Activated CD4-positive, alpha-beta T cell treated with anti-CD3 and anti-CD28 coated beads, Interleukin-2, amount 50 U/mL, for 48 hours (primary cell): ENCODE measurements at places on chromosomes 4 and X.

- DNase-seq, result no peak
Observed at GRCh38 chrX:46647251-46647650, 73.7 kb downstream of the CHST7 start.

- no peak for DNase-seq
Observed at GRCh38 chr4:24560868-24561368, 23.4 kb downstream of the DHX15 start.

- DNase-seq, result no peak
Observed at GRCh38 chr4:38935391-38936073, 67.9 kb downstream of the FAM114A1 start.

- peak; percentile 67 for DNase-seq
Observed at GRCh38 chrX:1521459-1521956, 15.5 kb downstream of the P2RY8 start.

- DNase-seq, result no peak
Observed at GRCh38 chrX:54721424-54721823, 76.6 kb downstream of the ITIH6 start.

- DNase-seq, result no peak
Observed at GRCh38 chr4:142265536-142265935, 580.6 kb downstream of the INPP4B start.

- DNase-seq, result no peak
Observed at GRCh38 chr4:118936406-118936805, 47.8 kb downstream of the SYNPO2 start.

- DNase-seq, result no peak
Observed at GRCh38 chr4:108213308-108213707, 44.6 kb upstream of the LEF1 start.

DNA sequence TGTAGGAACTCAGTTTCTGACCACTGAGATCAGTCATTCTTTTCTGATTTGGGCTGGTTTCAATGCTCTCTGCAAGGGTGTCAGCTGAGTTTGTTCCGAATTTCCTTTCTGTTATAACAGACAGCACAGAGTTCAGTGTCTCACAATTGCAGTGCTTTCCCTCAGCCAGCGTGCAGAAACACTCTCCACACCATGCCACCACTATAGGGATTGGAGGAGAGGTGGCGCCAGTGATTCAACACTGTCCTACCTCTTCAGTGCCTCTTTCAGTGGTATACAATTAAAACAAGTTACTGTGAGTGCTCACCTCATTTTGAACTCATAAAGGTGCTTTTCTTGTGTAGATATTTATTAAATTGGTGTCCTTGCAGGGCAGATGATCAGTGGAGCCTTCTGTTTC is 413.2 kb upstream of the CXorf51B start:
- DNase-seq, result no peak

DNA sequence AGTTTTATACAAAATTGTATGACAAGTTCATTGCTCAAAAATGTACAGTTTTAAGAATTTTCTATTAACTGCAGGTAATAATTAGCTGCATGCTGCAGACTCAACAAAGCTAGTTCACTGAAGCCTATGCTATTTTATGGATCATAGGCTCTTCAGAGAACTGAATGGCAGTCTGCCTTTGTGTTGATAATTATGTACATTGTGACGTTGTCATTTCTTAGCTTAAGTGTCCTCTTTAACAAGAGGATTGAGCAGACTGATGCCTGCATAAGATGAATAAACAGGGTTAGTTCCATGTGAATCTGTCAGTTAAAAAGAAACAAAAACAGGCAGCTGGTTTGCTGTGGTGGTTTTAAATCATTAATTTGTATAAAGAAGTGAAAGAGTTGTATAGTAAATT is 131.0 kb downstream of the TET2 start:
- no peak for DNase-seq

DNA sequence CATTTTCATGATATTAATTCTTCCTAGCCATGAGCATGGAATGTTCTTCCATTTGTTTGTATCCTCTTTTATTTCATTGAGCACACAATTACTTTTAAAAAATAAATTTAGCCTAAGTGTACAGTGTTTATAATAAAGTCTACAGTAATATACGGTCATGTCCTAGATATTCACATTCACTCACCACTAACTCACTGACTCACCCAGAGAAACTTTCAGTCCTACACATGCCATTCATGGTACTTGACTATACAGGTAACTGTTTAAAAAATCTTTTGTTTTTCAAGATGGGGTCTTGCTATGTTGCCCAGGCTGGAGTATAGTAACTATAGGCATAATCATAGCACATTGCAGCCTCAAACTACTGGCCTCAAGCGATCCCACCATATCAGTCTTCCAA is 348.1 kb downstream of the RAPGEF2 start:
- no peak for DNase-seq

- peak; percentile 13 for DNase-seq
Observed at GRCh38 chr4:156968479-156968984, 3.1 kb downstream of the PDGFC start.

GRCh38 chr4:128275346-128275745 is 12.3 kb downstream of the PGRMC2 start:
- DNase-seq, result no peak

GRCh38 chr4:108120789-108121188 is 47.9 kb downstream of the LEF1 start:
- DNase-seq, result no peak

GRCh38 chrX:9055354-9055753 is 21.4 kb upstream of the FAM9B start:
- DNase-seq, result no peak

DNA sequence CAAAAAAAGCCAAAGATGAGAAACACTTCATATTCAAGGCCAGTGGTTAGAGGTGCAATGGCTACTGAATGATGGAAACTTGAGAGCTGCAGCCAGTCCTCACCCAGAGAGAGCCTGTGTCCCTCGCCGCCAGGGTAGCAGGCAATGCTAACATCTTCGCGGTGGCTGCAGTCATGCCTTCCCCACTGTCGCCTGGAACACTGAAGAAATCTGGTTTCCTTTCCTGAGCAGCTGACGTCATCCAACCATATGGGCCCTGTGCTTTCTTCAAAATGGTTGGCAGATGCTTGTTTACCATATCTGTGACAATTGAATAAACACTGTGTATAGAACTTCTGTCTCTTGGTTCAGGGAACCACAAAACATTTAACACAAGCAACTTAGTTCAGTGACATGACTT is 39.7 kb downstream of the PRSS12 start:
- DNase-seq, result no peak

DNA sequence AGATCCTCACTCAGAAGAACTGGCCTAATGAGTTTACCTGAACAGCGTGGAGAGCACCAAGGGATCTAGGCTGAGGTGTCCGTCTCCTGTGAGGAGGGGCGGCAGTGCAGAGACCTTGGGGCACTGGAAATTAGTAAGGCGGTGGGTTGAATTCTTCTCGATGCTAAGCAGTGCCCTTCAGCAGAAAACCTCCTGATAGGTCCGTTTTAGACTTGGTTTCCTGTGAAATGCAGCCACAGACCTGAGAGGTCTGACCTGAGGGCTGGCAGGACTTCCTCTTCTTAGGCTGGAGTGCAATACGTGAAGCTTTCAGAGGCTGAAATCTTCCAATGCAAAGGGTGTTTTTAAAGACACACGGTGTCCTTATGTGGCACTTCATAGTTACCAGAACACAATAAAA is at the start of gene CLNK:
TSS of gene CLNK (minus strand) at position 138 of the 400 bp plus-strand sequence. CDS start 16,899 bp downstream, outside the sequence.
- no peak for DNase-seq

DNA sequence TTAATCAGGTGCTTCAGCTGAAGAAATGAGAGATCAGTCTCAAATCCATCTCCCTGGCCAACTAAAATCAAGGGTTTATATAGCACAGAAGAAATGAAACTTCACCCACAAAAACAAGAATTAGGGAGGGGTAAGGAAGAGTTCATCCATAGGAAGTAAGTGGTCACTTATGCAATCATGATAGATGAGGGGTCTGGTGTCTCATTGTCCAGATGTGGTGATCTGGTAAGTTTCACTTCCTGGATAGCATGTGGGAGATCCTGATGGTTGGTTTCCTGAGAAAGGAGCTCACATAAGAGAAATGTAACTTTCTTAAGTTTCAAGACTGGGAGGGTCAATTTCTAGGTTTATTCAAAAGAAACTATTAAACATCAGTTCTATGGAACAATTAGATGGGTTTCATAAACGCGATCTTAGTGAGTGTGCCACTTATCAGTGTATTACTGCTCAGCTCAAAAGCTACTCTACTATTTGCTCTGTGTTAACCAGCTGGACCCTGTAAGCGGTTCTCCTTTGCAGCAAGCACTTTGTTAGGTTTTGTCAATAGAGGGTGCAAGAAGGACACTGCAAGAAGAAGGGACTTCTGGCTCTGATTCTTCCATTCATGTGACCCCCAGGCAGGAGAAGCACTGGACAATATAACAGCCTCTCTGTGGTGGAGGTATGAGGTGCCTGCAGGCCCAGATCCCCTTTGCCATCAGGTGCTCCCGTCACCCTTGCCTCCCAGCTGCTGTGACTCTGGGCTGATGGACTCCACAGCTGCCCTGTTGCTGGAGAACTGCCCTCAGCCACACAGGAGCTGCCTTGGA is 35.4 kb upstream of the HPSE start:
- DNase-seq, result no peak

GRCh38 chr4:38306482-38307071 is 346.4 kb downstream of the PTTG2 start:
- DNase-seq, result no peak

- DNase-seq, result no peak
Observed at GRCh38 chr4:187500796-187501195, 494.8 kb upstream of the ZFP42 start.

DNA sequence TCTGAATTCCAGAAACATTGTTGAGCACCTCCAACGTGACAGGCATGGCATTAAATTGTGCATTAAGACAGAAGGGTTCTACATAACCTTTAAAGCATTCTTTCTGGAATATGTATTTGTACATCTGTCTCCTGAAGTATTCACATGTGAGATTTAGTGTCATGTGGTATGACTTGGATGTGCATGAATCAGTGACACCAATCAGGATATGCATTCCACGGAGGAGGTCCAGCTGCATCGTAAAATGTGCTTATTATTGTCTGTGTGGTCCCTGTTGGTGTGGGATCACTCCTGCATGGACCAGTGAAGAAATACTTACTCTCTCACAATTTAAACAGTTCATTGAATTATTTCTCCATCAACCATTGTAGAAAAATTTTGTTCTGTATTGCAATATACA is 149.0 kb downstream of the MID1 start:
- no peak for DNase-seq

GRCh38 chr4:158912806-158913205 is 144.0 kb downstream of the FNIP2 start:
- DNase-seq, result no peak

DNA sequence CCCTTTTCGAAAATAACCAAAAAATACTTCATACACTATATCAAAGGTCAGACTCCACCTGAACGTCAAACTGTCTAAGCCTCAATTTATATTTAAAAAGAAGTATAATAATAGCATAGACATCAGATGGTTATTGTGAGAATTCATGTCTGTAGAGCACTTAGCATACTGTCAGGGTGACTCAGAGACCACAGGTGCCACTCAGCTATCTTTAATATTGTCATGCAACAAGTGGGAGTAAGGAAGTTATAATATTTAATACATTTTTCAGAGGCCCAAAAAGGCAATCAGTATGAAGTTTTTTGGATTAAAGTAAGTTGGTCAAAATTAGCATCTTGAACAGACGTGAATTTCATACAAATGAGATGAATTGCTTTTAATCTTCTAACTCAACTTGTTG is 93.3 kb downstream of the PHOX2B start:
- DNase-seq, result no peak

GRCh38 chr4:61799794-61800193 is 599.7 kb downstream of the ADGRL3 start:
- no peak for DNase-seq

DNA sequence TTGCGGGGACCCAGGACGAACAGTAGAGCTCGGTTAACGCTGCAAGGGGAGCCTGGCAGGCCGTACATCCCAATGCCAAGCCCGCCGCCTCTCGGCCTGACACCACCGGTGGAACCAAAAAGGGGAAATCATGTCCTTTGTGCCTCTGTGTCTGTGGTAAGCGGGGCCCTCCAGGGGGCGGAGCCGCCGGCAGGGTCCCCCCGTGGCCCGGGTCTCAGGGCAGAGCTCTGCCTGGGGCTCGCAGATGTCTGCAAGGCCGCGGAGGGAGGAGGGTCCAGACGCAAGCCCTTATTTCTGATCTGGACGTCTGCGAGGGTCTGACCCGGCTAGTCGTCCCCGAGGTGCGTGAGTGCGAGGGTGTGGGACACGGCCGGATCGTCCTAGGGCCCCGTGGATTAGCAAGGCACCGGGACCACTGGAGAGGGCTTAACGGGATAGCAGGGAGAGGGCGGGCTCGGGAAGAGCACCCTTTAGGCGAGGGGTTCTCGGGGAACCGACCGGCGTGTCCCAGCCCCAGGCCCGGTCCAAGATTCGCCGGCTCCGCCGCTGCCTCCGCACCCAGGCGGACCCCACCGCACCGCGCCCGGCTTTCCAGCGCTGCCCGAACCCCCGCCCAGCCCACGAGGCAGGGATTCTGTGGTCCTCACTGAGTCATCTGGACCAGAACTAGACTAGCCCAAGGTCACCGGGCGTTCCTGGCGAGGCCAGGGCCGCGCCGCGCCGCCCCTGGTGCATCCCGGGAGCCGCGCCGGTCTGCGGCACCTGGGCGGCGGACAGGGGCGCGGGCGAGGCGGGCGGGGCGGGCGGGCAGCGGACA is 863 bp upstream of the FAM193A start:
- peak; percentile 46 for DNase-seq

GRCh38 chr4:123585111-123585510 is 188.5 kb downstream of the SPRY1 start:
- no peak for DNase-seq

GRCh38 chr4:95095348-95095974 is 337.7 kb downstream of the BMPR1B start:
- no peak for DNase-seq

- no peak for DNase-seq
Observed at GRCh38 chr4:26993967-26994366, 133.3 kb downstream of the STIM2 start.

- no peak for DNase-seq
Observed at GRCh38 chrX:22378296-22378695, 105.6 kb downstream of the CBLL2 start.

GRCh38 chr4:147923854-147924253 is 192.0 kb downstream of the ARHGAP10 start:
- no peak for DNase-seq

- DNase-seq, result no peak
Observed at GRCh38 chr4:526189-526909, 27.3 kb downstream of the PIGG start.

DNA sequence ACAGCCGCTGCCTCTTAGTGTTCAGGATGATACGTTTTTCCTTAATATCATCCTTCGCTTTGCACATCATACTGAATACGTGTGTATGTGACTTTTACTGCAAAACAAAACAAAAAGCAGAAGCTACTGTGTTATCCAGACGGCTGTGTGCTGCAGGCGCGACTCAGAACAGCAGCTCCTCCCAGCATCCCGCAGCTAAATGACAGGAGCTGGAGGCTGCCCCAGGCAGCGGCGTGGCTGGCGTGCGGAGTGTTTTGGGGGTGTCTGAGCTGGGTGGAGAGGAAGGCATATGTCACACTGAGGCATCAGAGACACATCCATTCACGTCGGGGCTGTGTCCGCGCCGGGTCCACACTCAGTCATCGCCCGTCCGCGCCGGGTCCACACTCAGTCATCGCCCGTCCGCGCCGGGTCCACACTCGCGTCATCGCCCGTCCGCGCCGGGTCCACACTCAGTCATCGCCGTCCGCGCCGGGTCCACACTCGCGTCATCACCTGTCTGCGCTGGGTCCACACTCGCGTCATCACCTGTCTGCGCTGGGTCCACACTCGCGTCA is 16.6 kb downstream of the PCGF3 start:
- DNase-seq, result no peak
